ENCODE measurements at places on chromosomes 16 and 17.

GRCh38 chr17:2615882-2616281 lies 22.4 kb downstream of the PAFAH1B1 start:
- DNase-seq = no peak

GRCh38 chr16:86768228-86768791 lies 190.0 kb downstream of the FOXL1 start:
- no peak for DNase-seq

DNA sequence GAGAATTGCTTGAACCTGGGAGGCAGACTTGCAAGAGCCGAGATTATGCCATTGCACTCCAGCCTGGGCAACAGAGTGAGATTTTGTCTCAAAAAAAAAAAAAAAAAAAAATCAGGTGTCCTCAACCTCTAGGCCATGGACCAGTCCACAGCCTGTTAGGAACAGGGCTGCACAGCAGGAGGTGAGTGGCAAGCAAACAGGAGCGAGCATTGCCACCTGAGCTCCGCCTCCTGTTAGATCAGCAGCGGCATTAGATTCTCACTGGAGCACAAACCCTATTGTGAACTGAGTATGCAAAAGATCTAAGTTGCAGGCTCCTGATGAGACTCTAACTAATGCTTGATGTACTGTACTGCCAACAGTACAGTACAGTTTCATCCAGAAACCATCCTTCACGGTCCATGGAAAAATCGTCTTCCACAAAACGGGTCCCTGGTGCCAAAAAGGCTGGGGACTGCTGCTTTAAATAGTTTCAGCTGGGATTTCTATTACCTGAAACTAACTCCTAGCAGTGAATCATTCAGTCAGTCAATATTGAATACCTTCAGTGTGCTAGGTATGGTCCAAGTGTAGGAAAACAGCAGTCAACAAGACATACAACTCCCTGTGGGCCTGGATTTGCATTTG lies 56.3 kb upstream of the DHX40 start:
- no peak for DNase-seq

DNA sequence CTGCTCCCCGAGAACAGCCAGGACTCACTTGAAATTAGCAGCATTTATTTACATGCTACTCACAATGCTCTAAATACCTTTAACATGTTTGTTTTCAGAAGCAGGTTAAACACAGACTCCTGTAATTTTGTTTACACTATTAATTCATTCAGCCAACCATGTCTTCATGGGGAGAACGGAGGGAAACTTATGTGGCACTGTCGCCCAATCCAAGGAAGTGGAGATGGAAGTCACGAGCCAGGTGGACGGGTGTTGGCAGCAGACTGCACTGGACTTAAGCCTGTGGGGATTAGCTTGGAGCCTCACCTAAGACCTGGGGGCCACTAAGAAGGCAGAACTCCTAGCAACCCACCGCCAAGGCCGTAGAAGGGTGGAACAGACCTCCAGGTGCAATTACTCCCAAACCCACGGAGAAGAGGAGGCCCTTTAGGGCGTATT lies 8.8 kb upstream of the GFAP start:
- DNase-seq = no peak

DNA sequence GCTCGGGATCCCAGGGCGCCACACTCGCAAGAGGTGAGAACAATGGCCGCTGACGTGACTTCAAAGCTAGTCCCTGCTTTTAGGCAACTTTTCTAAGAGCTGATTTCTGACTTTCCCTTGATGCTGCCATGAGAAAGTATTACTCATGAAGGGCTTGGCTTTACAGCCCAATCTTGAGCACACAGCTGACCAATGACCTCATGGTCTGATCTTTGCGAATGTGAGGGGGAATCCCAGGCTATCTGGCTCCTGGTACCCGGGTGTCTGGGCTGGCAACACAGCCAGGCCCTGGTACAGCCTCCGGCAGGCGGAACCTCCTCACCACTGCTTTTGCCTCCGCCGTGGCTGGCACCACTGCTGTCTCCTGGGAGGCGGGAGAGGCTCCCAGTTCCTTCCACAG lies 17.5 kb downstream of the NDUFAF8 start:
- no peak for DNase-seq

GRCh38 chr16:82157534-82157812 lies 12.6 kb downstream of the MPHOSPH6 start:
- DNase-seq = no peak

DNA sequence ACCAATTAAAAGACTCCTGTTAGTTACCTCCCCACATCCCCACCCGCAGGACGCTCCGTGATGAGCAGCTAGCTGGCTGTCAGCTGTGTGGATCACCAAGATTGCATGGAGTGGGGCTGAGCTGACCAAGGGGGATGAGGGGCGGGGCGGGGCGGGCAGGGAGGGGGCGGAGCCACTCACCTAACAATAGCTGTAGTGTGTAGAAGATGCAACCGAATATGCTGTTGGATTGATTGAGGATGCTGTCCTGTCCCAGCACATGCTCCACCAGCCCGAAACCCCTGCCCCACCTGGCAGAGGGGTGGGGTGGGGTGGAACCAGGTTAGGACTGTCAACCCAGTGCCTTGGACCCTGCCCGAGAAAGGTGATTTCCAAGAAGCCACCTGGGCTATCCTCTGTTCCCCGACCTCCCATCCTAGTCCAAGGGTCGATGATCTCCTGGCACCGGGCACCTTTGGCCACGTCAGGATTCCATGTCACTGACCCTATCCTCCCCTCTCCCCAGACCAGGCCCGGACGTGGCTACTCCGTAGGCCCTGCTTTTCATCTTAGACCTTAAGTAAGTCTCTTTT lies 1.4 kb downstream of the VKORC1 start:
- DNase-seq = no peak

DNA sequence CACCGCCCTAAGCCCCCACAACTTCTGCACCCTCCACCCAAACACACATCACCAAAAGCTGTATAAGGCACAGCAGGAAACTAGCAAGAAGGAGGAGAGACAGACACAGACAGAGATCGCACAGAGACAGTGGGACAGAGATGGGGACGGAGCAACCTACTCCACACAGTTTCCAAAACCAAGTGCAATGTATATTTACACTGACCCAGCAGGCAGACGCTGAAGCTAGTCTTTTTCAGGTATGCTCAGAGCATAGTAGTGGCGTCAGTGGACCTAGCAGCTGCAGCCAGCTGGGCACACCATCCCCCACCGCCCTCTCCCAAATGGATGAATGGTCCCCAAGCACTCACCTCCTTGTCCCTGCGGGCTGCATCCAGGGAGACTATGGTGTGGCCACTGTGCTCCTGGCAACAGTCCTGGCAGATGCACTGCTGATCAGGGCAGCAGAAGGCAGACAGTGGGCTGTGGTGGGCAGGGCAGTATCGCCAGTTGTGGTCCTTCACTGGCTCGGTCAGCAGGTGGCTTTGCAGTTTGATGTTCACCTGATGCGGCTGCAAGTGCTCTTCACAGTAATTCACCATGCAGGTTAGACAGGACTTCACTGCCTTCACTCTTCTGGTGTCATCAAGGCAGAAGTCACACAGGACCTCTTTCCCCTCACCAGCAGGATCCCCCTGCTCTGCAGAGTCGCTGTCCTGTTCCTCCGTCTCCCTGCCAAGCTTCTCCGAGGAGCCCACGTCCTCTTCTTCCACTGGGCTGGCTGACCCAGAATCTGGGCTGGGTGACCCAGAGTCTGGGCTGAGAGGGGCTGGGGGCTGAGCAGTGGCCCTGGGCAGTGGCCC lies 31.5 kb upstream of the FBXW10B start:
- no peak for DNase-seq

- no peak for DNase-seq
Observed at GRCh38 chr17:22512997-22513538, 820.7 kb downstream of the KCNJ18 start.

GRCh38 chr16:4350787-4351659 lies at the start of gene PAM16:
TSS of gene PAM16 (minus strand) at chr16:4351321. CDS start at chr16:4351234, 87 bp downstream.
- DNase-seq = peak; percentile 96
